ENCODE measurements at places on chromosomes 1 and 21.

DNA sequence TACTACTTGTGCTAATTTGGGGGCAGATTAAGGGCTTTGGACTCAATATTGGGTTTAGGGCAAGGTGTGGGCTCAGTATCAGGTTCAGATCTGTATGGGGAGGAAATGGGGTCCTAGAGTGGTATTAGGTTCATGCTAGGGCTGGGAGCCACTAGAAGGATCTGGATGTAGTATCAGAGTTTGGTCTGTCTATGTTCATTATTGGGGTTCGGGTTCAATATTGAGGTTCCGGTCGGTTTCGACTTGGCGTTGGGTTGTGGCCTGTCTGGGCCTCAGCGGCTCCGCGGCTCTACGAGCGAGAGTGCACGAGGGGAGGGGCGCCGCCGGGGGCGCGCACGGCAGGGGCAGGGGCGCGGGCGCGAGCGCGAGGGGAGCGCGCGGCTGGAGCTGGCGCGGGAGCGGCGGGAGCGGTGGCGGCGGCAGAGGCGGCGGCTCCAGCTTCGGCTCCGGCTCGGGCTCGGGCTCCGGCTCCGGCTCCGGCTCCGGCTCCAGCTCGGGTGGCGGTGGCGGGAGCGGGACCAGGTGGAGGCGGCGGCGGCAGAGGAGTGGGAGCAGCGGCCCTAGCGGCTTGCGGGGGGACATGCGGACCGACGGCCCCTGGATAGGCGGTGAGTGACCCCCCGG, at the start of gene PTPRF:
PTPRF (plus strand) TSS at position 401 of the 624 bp plus-strand sequence. CDS start 14,193 bp downstream, outside the sequence.
- DNase-seq: no peak

DNA sequence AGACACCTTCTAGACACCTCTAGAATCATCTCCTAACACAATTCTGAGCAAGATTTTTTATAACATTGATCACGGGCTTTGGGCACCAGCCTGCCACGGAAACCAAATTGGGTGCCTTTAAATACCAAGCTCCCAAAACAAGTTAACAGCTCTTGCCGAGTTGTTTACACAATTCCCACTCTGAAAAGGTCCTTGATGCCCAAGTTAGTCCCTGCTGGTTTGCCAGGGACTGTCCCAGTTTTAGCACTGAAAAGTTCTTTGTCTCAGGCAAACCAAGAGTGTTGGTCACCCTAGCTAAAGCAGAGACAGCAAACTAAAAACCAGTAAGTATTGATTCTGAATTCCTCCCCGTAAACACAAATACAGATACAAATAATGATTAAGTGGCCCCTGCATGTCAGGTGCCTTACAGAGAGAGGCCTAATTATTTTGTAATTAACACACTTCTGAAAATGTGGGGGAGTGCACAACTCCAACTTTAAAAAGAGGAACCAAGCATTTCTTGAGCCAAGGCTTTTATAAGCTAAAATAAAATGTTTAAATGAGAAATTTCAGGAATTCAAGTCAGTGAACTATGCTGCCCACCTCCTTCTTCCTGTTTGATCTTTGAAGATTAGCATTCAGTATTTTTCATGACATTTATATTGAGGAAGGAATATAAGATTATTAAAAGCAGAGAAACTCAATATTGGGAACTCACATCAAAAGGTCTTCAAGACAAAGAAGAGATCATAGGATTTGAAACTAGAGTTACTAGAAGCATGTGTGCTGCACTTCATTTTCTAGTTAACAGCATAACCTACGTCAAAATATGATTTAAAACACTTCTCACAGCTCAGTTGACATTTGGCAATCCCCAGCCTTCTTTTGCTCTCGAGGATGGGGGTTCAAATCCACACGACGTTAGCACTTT, 9.0 kb upstream of the UBE2U start:
- no peak for DNase-seq

DNA sequence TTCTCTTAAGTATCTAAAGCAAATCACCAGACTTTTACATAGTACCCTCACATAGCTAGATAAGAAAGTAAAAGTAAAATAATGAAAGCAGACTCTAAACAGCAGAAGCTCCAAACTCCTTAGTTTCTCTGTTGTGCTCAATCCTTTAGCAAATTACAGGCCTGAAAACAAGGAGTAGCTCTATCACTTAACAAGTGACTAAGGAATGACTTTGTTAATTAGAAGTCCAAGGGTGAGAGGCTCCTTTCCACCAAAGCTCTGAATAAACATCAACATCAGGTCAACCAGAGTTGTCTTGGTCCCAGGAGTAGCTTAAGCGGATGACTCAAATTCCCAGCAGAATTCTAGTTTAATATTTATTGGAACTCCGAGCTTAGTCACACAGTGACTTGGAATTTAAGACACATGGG, 5.9 kb downstream of the NRIP1 start:
- DNase-seq: no peak

DNA sequence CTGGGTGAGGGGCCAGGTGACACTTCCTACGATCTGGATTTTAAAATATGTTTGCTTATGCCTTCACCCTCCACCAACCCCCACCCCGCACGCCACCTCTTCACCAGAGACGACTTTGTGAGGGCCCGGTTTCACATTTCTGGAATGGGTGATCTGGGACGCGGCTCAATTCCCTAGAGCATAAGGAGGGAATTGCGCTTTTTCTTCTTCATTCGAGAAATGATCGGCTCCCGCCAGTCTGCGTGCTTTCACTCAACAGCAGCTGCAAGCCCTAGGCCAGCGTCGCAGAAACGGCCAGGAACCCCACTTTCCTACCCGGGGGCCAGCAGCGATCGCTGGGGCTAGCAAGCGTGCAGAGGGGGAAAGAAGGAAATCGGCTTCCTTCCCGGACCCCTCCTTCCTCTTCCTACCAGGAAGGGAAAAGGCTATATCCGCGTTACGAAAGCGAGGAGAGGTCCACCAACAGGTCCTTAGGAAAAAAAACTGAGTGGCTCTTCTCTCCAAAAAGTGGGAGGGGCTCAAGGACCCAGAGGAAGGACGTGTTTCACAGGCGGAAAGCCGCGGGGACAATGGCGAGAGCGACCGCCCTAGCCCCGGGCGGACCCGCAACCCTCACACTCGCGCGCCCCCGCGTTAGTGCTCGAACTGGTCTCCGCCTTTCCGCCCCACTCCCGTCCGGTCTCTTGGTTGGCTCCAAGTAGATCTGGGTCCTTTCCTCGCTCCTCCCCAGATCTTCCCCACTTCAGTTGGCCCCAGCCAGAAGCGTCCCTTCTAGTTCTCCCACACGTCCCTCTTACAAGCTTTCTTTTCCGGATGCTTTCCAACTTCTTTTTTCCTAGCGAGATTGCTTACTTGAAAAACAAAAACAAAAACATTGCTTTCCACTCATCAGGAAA, 1.1 kb upstream of the ADAMTS1 start:
- peak; percentile 7 for DNase-seq

- DNase-seq: no peak
These were observed 131.7 kb downstream of the PSMG1 start for GRCh38 chr21:39051588-39051949.

DNA sequence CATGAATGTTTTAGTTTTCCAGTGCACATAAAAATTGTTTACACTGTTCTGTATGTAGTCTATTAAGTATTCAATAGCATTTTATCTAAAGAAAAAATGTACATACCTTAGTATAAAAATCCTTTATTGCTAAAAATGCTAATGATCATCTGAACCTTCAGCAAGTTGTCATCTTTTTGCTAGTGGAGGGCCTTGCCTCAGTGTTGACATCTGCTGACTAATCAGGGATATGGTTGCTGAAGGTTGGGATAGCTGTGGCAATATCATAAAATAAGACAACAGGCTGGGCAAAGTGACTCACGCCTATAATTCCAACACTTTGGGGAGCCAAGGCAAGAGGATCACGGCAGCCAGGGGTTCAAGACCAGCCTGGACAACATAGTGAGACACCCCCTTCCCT, 9.0 kb downstream of the DYNLT5 start:
- DNase-seq: no peak

DNA sequence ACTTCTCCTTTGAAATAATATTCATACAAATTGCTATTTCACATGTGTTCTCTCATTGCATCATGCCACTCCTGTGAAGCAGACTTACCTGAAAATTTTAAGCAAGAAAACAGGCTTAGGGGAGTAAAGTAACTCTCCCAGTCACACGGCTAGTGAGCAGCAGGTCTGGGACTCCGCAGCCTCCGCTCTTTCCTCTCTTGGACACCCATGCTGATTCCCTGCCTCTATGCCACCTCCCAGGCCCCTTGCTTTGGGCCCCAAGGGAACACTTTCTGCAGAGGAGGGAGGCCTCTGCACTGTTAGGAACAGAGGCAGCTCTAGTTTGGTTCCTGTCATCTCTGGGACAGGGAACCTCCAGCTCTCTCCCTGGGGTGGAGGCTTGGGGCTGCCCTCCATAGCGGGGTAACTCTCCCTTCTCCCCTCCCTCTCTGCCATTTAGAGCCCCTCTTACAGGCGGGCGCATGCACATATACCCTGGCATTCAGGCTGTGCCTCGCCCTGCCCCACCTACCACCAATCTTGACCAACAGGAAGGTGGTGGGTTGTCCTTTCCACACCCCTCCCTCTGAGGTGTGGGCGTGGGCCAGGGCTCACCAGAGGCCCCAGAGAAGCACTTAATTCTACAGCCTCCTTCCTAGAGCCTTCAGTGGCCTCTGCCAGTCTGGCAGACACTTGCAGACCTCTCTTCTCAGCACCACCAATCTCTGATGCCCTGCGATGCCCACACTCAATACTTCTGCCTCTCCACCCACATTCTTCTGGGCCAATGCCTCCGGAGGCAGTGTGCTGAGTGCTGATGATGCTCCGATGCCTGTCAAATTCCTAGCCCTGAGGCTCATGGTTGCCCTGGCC, at the start of gene RXFP4:
RXFP4 (plus strand) TSS at position 646 of the 852 bp plus-strand sequence; CDS start at position 718, 72 bp downstream.
- no peak for DNase-seq

DNA sequence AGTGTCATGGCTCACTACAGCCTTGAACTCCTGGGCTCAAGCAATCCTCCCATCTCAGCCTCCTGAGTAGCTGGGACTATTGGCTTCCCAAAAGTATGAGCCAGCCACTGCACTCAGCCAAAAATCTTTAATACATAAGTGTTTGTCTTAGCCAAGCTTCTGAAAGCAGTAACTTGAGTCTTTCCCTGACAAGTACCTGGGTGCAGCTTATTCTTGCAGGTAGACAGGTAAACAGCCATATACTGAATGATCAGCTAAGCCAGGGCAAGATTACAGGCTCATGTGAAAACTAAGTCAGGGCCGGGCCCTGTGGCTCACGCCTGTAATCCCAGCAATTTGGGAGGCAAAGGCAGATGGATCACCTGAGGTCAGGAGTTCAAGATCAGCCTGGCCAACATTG, 7.8 kb downstream of the MEAF6 start:
- DNase-seq: no peak

DNA sequence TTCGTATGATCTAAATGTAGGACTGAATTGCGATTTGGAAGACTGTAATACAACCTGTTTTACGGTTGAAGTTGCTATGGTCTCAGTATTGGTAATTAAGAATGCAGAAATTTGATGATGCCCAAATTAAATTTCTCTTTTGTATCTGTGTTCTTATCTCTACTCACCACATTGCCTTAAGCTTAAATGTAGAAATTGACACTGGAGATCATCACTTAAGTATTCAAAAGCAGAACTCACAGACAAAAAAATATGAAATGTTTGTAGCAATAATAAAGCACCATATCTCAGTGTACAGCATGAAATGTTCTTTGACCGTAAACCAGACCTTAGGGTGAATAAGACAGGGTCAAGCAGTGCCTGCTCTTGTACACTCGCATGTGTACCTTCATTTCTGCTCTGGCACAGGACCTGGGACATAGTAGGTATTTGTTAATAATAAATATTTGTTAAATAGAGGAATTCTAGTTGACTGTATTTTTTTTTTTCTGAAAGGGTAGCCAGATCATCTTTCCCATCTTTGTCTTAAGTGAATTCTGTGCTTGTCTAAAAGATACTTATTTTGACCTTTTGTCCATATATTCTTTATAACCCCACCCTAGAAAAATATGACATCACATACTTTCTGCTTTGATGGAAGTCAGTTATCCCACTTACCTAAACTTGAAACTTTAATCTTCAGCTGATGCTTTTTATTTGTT, 1.5 kb downstream of the CDC7 start:
- DNase-seq: no peak

- DNase-seq: no peak
These were observed 35.1 kb downstream of the PIGM start for GRCh38 chr1:159996653-159997052.

DNA sequence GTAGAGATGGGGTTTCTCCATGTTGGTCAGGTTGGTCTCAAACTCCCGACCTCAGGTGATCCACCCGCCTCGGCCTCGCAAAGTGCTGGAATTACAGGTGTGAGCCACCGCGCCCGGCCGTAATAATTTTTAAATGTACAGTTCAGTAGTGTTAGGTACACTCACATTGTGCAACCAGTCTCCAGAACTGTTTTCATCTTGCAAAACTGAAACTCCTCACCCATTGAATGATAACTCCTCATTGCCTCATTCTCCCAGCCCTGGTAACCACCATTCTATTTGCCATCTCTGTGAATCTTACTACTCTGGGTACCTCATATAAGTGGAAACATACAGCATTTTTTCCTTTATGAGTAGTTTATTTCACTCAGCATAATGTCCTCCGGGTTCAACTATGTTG, 3.4 kb downstream of the NLRP3 start:
- DNase-seq: no peak

All from stimulated activated naive CD8-positive, alpha-beta T cell treated with anti-CD3 and anti-CD28 coated beads, Interleukin-15, amount 100 ng/mL, for 72 hours (primary cell).